ENCODE measurements at places on chromosomes 11 and 22.

- DNase-seq = no peak
Observed at GRCh38 chr22:43901976-43902643, 10.3 kb upstream of the PNPLA5 start.

GRCh38 chr11:69839516-69839915, 20.3 kb upstream of the FGF3 start:
- no peak for DNase-seq

DNA sequence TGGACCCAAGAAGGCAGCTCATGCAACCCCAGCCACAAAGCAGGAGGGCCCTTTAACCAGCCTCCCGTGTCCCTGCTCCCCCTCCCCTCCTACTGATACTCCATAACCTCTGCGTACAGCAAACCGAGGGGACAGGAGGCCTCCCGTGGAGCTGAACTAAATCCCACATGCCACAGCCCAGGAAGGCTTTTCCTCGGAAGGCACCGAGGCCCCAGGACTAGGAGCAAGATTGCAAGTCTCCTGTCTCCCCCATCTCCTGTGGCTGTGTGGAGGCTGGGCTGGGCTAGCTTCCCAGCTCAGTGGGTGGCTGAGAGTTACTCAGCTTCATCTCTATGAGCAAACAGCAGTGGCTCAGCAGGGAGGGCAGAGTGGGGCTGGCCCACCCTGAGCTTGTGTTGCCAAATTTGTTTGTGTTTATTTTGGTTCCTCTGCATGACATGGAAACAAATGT, 62.7 kb upstream of the NECTIN1 start:
- no peak for DNase-seq

- DNase-seq = no peak
Observed at GRCh38 chr22:26779108-26779507, 121.7 kb downstream of the MIAT start.

- DNase-seq = no peak
Observed at GRCh38 chr11:8586805-8587204, 7.2 kb downstream of the STK33 start.

- no peak for DNase-seq
Observed at GRCh38 chr22:19974268-19974861, 32.7 kb upstream of the TXNRD2 start.

- DNase-seq = no peak
Observed at GRCh38 chr11:87144252-87144651, 106.5 kb downstream of the TMEM135 start.

DNA sequence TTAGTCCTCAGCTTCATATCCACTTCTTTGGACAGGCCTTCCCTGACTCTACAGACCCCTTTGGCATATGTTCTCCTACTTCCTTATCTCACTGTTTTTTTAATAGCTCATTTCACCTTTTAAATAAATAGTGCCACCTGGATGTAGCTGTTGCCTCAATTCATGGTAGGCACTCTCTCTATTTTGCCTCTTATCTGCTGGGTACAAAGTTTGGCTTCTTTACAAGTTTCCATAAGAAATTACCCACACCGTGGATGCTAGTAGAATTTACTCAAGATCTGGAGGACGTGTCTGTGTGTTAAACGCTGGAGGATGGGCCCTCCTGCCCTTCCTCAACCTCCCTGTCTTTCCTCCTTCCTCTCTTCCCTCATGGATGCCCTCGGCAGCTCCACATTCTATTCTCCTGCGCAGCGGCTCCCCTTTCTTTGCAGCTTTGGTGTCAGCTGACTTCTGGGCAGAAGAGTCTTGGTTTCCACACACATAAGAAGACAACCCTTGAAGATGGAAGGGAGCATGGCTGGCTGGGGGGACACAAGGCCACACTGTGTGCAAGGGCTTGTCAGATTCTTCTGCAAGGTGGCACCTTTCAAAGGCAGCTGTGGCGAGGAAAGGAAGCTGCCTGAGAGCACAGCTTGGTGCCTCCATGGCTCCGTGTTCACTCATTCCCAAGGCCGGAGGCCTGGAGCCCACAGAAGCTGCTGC, 212.6 kb downstream of the SNX19 start:
- DNase-seq = no peak

- no peak for DNase-seq
Observed at GRCh38 chr22:50717709-50718351, 20.2 kb upstream of the ACR start.

DNA sequence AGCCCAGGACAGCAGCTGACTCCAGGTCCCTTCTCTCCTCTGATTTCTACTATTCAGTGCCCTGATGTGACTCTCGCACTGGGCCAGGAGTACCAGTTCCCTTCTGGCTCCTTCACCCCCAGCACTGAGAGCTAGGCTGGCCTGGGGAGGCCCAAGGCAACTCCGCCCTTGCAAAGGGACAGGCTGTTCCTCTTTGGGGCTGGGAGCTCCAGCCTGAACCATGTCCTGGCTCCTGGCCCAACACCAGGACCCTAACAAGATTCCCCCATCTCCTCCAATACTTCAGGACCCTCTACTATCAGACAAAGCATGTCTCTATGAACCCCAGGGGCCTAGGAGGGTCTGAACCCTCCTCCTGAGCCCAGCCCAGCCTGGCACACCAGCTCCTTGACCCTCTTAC, 12.5 kb downstream of the CREB3L1 start:
- DNase-seq = no peak

GRCh38 chr11:15817001-15817400, 539.3 kb downstream of the SOX6 start:
- DNase-seq = no peak

- no peak for DNase-seq
Observed at GRCh38 chr11:94681140-94681539, 87.0 kb upstream of the AMOTL1 start.

- no peak for DNase-seq
Observed at GRCh38 chr11:3123761-3124733, 41.1 kb downstream of the OSBPL5 start.
